Spinal cord (tissue), 10 donors: ENCODE measurements at places on chromosomes 7 and 10. TPM values are rescaled to one million over a fixed set of nuclear protein-coding genes. Genes with fewer than 3 reads are reported as not detected.

- DNase-seq, result no peak
Measured at GRCh38 chr7:148474481-148475025, 116.0 kb upstream of the C7orf33 start.

The HMX3 gene
- 0.20 TPM for total RNA-seq

DNA sequence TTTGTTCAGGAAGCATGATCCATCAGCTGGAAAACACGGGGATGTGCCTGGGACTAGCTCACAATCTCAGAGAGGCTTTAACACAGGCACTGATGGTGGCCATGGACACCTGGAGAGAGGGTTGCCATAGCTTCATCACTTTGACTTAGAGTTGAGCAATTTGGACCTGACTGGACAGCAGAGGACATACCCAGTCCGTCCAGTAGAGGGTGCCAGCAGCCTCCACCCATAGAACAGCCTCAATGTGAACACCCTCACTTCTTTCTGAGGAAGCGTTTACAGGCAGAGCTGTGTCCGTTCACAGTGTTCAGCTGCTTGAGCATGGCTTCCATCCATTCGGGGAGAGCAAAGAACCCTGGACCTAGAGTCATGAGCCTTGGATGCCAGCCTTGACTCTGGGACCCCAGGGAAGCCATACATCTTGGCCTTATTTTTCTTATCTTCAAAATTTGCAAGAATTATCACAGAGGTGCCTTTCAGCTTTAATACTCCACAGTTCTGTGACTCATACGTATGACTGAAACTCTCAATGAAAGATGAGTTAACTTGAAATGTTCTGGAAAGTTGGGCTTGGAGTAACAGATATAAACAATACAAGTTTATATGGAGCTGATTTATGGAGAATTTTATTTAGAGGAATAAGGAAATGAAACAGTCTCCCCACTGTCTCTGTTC lies 302.9 kb upstream of the PODXL start:
- DNase-seq, result no peak

The CADPS2 gene
- 36.7 TPM for total RNA-seq

DNA sequence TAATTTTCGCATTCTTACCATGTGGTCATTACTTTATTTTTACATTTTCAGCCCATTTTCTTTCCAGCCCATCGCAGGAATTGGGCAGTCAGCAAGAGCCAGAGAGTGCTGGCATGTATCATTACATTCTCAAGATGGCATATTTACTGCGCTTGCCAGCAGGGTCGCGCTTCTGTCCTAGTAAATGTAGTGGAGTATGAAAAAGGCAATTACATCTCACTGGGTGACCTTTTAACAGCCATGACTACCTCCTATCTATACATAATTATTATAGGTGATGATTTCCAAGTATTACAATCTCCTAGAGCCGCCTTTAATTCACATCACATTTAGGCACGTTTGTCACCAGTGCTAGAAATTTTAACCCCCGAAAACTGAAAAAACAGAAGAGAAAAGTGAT lies 433.7 kb upstream of the MGMT start:
- no peak for DNase-seq

- no peak for DNase-seq
Measured at GRCh38 chr7:121119047-121119446, 130.5 kb downstream of the CPED1 start.

- peak; percentile 38 for DNase-seq
Measured at GRCh38 chr10:118908557-118909256, 120.8 kb upstream of the NANOS1 start.

DNA sequence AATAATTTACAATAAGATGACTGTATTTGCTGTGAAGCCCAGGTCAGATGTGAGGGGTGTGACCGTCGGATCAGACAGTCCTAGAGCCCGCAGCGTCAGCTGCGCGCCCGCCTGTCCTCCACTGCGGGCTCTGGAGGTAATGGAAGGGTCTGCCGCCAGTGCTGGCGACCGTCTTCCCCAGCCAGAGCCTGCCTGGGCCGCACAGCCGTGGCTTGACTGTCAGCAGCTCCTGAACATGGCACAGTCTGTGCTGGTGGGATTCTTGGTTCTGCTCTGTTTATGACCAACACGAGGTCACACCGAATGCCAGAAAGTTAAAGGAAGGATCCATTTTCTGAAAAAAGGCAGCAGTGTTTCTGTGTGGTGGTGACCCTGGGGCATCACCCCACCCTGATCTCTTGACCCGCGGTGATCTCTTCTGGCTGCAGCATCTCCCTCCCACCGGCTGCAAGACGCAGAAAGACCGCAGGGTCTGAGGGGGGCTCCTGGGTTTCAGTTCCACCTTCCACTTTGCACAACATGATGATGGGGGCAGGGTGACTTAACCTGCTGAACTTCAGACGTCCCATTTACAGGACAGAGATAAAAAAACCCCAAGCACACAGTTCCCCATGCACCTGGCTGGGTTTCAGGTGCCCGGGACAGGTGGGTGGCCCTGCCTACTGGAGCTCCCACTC lies 103.7 kb downstream of the DNAJB6 start:
- DNase-seq, result no peak

DNA sequence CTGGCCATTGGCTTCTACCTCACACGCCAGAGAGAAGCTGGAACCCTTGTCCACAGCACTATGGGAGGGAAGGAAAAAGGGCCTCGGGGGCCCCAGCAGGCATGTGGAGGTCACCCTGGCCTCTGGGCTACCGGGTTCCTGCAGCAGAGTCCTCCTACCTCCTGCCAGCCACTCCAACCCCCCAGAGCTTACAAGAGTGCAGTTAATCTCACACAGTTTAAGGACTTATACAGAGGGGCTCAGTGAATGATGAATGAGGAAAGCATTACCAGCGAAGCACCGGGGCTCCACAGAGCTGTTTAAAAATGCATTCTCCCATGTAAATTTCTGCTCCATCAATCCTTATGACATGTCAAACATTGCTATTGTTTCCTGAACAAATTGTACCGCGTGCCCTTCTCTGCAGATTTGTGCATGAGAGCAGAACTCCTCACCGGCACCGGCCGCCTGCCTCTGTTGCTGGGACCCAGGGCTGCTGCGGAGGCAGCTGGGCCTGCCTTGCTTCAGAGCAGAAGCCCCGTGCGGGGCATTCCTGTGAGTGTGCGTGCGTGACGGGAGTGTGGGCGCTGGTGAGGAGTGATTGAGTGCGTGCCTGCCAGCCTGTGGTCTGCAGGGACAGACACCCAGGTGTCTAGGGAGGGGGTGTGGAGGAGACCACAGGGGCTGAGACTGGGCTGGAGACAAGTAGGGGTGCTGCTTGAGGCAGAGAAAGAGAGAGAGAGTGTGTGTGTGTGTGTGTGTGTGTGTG lies 52.8 kb downstream of the C10orf105 start:
- DNase-seq, result no peak

DNA sequence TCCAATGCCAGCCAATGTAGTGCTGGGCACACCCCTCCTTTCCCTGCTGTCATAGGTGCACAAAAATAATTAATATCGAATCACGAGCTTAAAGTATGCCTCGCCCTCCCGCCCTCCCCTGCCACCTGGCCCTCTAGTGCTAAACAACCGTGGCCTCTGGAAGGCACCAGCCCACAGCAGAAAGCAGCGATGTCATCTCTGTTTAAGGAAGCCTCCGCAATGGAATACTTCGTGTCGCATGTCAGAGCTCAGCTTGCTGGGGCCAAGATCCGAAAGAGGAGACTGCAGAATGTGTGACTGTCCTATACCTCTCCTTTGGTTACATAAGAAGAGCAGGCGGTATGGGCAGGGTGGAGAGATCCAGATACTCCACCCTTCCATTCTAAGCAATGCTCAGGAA lies 71.5 kb downstream of the RHOBTB1 start:
- no peak for DNase-seq
